ENCODE measurements at places on chromosomes 12 and 14.

GRCh38 chr12:72622556-72622955 lies 350.4 kb downstream of the TRHDE start:
- DNase-seq, result no peak

DNA sequence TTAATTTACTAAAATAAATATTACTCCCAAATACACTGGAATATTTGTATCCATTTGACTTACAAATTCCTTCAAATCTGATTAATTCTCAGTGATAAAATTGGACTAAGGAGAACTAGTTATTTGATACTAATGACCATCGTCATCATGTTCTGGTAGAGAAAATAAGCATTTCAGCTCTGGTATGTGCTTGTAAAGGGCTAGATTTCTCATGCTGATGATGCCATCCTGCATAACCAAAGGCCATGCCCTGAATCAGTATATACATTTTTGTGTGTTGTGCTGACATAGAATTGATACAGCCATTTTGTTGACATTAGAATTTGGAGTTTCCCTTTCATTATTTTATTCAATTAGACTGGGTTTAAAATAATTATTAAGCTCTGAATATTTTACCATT lies 148.9 kb downstream of the PCNX1 start:
- DNase-seq, result no peak

DNA sequence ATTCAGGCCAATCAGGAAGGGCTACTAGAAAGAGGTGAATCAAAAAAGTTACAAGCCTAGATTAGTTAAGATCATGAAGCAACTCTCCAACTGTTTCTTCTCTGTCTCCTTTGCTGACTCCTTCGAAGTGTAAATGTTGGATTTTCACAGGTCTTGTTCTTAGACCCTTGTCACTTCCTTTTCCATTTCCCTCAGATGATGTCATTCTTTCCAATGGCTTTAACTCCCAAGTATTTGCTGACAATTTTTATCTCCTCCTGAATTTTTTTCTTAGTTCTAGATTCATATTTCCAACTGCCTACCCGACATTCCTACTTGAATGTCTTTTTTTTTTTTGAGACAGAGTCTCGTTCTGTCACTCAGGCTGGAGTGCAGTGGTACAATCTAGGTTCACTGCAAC lies 10.8 kb downstream of the GAS2L3 start:
- DNase-seq, result no peak

GRCh38 chr12:22312336-22312735 lies 22.2 kb downstream of the ST8SIA1 start:
- no peak for DNase-seq

DNA sequence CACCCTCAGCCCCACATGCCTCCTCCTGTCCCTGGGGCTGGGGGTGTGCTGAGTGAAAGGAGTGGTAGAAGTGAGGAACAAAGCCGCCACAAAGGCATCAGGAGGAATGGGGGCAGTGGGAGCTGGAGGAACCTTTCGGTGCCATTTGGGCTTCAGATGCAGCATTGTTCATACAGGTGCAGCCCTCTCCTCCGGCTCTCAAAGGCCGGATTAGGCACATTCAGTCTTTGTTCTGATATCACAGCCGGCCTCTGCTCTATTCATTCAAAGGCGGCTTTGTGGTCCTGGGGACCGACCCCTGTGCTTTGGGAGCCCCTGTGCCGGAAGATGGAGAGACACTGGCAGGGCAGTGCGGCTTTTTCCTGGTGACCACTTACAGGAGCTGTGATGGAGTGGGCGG lies 53.2 kb downstream of the SMOC1 start:
- DNase-seq, result no peak

Data from NT2/D1 (cell line).